ENCODE measurements at places on chromosomes 3 and 15.

DNA sequence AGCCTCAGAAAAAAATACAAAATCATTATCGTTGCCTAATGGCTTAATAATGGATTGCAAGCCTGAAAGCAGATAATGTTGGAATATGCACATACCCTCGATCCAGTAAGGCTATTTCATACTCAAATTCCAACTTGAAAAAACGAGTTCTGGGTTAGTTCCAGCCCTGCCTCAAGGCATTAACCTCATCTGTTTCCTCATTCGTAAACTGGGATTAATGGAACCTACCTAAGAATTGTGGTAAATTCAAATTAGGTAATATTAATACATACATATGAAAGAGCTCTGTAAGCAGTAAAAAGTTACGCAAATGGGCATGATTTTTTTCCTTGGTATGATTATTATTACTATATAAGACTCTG is 107.5 kb downstream of the SRGAP3 start:
- no peak for DNase-seq

- no peak for DNase-seq
Observed at GRCh38 chr15:101615986-101616848, 36.0 kb downstream of the TM2D3 start.

GRCh38 chr15:36029606-36030210 is 483.7 kb upstream of the DPH6 start:
- no peak for DNase-seq

GRCh38 chr15:93820566-93820965 is 410.8 kb upstream of the MCTP2 start:
- DNase-seq, result no peak

GRCh38 chr3:151107177-151107576 is 21.7 kb downstream of the MED12L start:
- DNase-seq, result no peak

DNA sequence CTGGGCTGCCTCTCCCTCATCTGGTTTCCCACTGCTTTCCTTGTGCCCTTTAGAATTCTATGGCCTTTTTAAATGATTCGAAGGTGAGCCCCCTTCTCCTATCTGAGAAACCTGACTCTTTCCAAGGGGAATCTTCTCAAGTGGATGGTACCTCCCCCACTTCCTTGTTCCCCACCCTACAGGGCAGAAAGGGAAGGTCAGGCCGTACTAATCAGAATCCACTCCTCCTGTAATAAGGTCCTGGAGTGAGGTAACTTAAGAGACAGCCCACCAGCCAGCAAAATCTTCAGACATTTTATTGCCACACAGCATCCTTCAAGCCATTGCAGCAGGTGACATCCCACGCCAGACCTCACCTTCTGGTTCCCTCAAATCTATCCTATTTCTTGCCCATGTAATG is 84.5 kb downstream of the MINAR1 start:
- no peak for DNase-seq

- no peak for DNase-seq
Observed at GRCh38 chr3:12893247-12893646, 51.9 kb upstream of the RPL32 start.

GRCh38 chr3:190629088-190629487 is 115.2 kb downstream of the IL1RAP start:
- DNase-seq, result no peak

DNA sequence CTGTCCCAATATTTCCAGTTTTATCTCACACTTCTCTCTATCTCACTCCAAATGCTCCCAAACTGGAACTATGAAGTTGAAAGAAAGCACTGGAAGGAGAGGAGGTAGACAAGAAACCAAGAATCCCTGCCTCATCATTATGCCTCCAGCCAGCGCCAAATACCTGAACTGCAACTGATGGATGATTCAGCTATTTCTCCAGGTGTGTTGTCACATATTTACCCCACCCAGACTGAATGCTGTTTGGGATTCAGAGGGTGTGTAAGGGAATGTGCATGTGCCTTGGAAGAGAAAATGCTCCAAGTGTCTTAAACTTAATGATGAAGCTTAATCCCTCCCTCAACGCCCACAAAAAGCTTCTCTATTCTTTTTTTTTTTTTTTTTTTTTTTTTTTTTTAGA is 269.5 kb upstream of the ATP11B start:
- no peak for DNase-seq

DNA sequence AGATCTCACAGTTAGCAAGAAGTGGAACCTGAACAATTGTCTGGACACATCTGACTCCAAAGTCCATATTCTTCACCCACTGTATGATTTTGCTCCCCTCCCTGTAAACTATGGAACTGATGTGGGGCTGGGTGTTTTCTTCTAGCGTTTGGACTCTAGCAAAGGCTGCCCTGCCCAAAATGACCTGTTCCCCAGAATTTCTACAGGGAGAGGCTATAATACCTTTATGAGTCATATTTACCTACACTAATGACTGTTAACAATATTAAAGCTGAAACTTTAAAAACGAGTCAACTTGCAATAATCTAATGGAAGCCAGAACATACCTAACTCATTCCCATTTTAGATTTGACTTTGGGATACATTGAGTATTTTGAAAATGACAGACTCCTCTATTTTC is 531.2 kb upstream of the CFAP20DC start:
- no peak for DNase-seq

- DNase-seq, result no peak
Observed at GRCh38 chr3:148226246-148226645, 471.5 kb upstream of the AGTR1 start.

DNA sequence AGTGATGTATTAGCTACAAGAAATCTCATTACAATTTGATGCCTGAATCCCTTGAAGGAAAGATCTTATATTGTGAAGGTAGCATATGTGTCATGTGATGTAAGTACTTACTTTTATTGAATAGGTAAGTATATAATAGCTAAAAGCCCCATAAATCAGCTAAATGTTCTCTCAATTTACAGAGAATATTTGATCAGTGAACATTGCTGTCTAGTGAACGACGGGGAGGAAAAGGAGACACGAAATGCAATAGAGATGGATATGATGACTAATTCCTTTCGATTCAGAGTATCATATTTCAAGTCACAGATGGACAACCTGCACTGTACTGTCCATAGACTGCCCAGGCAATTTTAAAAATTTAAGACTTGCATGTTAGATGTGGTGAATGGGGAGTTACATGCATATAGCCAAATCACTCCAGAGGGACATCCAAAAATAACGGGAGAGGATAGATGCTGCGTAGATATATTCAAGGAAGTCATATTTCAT is 462.1 kb upstream of the CDIN1 start:
- no peak for DNase-seq

DNA sequence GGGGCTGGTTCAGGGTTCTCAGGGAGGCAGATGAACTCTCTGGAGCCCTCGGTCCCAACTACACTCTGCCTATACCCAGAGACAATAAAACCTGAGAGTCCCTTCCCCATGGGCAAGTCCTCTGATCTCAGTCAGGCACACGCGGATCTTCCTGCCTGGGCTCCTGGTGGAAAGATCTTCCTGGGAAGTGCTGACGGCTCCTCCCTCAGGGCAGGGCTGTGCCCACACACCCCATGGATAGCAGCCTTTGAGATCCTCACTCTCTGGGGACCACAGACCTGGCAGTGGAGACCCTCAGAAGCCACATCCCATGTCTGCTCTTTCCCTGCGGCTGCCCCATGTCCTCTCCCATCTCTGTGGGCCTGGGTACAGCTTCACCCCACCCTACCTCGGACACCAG is 10.4 kb downstream of the SH2D7 start:
- DNase-seq, result no peak

DNA sequence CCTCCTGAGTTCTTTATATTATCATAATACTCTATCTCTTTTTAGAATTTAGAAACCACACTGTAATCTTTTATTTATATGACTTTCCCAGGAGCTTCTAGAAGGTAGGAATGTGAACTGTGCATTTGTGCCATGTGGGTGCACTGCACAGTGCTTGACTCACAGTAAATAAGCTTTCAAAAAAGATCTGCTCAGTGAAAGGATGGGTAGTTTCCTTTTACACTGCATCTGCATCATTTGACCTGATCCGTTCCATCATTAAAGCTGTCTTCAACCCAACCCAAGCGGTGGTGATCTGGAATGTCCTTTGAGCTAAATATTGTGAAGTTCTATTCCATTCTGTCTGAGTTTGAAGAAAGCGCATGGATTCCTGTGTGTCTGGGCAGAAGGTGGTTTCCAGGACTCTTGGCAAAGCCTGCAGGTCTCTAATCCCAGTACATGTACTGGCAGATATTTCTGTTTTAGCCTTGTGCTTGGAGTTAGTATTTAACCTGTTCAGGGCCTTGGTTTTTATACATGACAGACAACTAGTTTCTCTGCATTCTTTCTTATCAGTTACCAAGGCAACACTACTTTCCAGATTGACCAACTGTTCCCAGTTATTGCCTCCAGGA is 96.7 kb downstream of the DHX30 start:
- no peak for DNase-seq

DNA sequence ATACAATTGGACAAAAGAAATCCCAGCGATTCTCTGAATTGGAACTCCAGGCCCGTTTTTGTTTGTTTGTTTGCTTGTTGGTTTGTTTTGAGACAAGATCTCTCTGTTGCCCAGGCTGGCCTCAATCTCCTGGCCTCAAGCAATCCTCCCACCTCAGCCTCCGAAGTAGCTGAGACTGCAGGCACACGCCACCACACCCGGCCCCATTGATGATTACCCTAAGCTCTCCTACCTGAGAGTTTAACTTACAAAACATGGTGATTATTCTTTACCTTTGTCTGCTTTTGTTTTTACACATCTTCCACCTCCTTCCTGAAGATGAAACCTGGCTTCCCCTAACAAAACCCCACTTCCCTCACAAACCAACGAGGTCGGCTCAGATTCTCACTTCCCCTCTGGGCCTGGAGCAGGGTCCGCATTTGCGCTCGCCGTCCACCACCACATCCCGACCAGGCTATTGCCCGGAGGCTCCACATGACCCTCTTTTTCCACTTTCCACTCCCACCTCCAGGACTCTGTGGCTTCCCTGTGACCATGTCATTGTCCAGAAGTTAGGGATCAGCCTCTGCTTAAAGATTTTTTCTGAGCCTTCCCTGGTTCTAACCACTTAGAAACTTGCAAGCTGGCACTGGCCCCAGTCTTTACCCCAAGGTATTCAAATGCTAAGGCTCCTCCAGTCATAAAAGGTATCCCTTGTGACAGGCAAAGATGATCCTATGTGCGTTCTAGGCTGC is 14.8 kb downstream of the KLHL6 start:
- DNase-seq, result peak; percentile 80

- DNase-seq, result no peak
Observed at GRCh38 chr15:48499978-48500377, 145.5 kb downstream of the FBN1 start.

DNA sequence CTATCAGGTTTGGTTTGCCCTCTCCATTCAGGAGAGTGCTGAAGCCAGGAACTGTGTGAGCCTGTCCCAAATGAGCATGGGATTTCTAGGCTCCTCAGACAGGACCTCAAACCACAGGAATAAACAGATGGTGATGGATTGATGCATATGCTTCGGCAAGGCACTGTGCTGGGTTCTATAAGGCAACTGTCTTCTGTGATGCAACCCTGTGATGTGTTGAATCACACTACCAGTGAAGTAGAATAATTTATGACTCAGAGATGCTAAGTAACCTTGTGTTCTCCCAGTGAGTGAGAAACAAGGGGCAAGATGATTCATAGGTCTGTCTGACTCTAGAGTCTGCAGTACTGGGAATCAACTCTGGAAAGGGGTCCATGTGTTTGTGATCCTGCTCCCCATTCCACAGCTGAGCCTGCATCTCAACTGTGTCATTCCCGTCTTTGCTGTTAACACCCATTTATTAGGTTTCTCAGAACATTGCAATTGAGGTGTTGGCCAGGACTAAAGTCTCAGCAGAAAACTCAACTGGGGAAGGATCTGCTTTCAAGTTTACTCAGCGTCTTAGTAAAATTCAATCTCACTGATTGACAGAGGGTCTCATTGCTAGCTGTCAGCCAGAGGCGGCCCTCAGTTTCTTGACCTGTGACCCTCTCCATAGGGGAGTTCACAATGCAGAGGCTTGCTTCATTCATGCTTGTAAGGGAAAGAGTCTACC is 510.1 kb upstream of the CFAP20DC start:
- peak; percentile 23 for DNase-seq

- no peak for DNase-seq
Observed at GRCh38 chr3:128036119-128036518, 16.1 kb upstream of the SEC61A1 start.

DNA sequence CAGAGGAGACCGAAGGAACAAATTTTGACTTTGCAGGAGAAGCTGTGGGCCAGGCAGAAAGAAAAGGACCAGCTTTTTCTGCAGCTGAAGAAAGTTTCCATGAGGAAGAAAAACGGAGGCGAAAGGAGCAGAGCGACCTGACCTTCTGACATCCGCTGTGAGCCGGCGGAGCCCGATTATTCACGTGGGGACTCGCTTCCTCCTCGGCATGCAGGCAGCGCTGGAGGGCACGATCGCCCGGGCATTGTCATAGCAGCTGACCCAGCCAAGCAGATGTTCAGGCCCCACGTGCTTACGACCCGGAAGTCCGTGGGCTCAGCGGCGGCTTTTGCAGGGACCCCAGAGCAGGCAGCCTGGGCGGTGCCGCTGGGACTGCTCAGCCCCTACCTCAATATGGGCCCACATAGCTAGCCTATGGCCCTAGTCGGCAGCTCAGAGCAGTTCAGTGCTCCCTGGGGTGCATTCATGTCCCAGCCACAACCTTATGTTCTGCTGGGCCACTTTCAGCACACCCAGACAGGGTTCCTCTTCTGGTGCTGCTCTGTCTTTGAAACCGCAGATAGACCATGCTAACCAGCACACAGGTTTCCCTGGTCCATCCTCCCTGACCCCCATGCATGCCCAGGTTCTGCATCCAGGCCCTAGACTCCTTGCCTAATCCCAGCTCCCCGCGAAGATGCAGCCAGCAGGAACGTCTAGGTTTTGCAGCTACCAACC is 10.5 kb upstream of the EIF4A2 start:
- DNase-seq, result peak; percentile 96

GRCh38 chr3:143276592-143276991 is 157.0 kb downstream of the CHST2 start:
- no peak for DNase-seq

DNA sequence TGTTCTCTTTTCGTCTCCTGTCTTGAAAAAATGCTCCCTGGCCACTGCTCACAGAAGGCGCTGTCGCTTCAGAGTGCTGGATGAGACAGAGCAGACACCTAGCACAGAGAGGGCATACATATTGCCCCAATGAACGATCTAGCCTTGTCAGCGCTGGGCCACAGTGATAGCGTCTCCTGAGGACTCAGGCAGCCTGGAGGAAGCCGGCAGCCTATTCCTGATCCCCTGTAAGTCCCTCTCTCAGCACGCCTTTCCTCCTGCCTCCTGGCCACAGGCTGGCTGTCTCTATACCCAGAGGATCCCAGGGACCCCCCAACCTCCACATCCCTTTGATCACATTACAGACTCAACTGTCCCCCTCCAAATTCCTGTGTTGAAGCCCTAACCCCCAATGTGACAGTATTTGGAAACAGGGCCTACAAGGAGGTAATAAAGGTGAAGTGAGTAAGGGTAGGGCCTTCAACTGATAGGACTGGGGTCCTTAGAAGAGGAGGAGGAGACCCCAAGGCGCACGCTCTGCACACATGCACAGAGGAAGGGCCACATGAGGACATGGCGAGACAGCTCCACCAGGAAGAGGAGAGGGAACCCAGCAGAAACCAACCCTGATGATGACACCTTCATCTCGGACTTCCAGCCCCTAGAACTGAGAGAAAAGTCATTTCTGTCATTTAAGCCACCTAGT is 7.5 kb downstream of the PLA2G4F start:
- no peak for DNase-seq

GRCh38 chr3:50648313-50648712 is 26.4 kb upstream of the DOCK3 start:
- DNase-seq, result no peak

- DNase-seq, result no peak
Observed at GRCh38 chr15:92930054-92930621, 30.0 kb downstream of the CHD2 start.

- DNase-seq, result no peak
Observed at GRCh38 chr3:128681369-128681829, 30.8 kb upstream of the RPN1 start.

GRCh38 chr3:173013219-173013832 is 127.7 kb downstream of the SPATA16 start:
- DNase-seq, result no peak
